NCI-H2081 (cell line): ENCODE measurements at places on chromosomes 4 and X.

GRCh38 chr4:16294455-16294854 lies 68.2 kb upstream of the TAPT1 start:
- no peak for DNase-seq

GRCh38 chrX:17531500-17531899 lies 156.5 kb downstream of the NHS start:
- no peak for DNase-seq

DNA sequence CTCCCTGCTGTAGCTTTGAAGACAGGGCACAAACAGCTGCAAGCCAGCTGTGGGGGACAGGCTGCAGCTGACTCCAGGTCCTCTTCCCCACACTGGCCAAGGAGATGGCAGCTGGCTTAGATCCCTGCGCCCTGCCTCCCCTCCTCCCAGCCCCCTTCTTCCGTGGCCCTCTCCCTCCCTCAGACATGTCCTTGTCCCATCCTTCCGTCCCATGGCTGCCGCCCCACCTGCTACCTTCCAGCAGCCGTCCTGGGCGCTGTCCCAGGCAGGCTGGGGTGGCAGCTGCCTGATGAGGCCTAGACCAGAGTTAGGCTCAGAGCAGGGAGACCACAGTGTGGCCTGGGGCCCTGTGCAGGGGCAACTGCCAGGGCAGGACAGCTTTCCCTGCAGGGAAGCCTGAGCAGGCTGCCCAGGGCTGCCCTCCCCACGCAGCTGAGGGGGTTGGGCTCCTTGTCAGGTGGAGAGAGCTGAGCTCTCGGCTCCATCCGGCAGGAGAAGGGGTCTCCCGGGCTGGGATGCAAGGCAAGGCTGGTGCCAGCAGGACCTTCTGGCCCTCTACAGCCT lies 3.3 kb upstream of the BGN start:
- DNase-seq: no peak

DNA sequence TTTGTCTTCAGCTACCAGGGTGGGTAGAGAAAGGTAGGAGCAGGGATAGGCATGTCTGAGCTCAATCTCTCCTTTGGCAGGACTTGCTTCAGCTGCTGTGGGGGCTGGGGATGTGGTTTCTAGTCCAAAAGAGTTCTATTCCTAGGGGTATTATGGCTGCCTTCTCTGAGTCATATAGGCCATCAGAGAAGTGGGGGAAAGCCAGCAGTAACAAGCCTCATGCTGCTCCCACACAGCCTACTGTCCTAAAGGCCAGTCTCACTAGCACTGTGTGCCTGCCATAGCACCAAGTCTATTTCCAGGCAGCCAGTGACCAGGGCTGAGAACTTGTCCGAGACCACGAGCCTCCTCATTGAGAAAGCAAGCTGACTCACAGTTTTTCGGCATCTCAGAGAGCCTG lies 270.6 kb downstream of the DCAF12L2 start:
- DNase-seq: no peak

DNA sequence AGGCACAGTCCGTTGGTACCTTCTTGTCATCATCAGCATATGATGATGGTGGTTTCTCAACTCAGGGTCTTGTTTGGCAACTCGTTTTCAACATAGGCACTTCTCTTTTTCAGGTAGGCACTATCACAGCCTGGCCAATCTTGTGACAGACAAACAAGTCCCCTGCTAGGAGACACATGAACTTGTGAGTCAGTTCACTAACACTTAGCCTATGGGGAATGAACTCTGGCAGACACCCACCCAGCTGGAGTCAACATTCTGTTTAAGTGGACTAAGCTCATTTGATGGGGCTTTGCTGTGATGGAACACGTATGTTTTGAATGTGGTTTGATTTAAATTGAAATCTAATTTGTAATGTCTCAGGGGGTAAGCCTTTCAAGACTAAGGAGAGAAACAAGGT lies 100.7 kb upstream of the MAMLD1 start:
- no peak for DNase-seq
